T-helper 17 cell (primary cell): ENCODE measurements at places on chromosomes 7 and 10. TPM values are rescaled to one million over a fixed set of nuclear protein-coding genes. Genes with fewer than 3 reads are reported as not detected.

Gene EBF3
- total RNA-seq = not detected

GRCh38 chr10:14312014-14312413 is 18.7 kb downstream of the FRMD4A start:
- no peaks in the 10 kb centered on the region for H3K4me1 ChIP-seq
- H3K27me3 ChIP-seq = peaks cover 73% of the 10 kb centered on the region
- no peak overlapping the region for H3K4me3 ChIP-seq
- no peak for DNase-seq
- H3K27ac ChIP-seq = no peak overlapping the region
- H3K36me3 ChIP-seq = peaks cover 6% of the 10 kb centered on the region

DNA sequence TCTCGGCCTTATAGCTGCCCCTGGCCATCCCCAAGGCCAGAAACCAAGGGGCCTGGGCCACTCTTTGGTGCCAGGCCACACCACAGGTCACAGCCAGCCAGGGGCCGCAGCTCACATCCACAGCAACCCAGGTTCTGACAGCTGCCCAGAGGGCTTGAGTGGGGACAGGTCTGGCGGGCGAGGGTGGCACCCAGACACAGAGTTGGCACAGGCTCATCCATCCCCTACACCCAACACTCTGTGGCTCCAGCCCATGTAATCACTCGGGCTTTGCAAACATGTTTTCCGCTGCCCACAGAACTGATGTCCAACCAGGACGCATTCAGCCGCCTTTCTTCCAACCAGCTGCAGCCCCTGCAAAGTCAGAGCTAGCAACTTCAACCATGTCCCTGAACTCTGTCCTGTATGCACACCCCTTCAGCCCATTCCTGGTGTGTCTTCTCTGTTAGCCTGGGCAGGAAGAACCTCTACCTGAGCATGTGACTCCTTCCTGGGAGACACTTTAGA is 57.7 kb upstream of the PPP2R2D start:
- no peaks in the 10 kb centered on the region for H3K36me3 ChIP-seq
- H3K27me3 ChIP-seq = peaks cover 20% of the 10 kb centered on the region
- DNase-seq = no peak
- H3K27ac ChIP-seq = no peak overlapping the region
- no peak overlapping the region for H3K4me3 ChIP-seq
- H3K4me1 ChIP-seq = no peaks in the 10 kb centered on the region

DNA sequence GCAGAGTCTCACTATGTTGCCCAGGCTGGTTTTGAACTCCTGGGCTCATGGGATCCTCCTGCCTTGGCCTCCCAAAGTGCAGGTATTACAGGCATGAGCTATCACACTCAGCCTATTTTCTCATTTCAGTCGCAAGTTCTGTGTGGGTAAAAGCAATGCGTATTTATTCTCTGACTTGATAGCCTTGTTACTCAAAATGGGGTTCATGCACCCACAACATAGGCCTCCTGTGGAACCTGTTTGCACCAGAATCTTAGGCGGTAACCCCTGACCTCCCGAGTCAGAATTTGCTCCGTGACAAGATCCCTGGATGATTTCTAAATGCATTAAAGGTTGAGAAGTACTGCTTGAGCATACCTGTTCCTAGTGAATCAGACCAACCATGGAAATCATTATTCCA is 7.3 kb downstream of the IL2RA start:
- H3K27me3 ChIP-seq = no peaks in the 10 kb centered on the region
- H3K4me1 ChIP-seq = peaks cover 78% of the 10 kb centered on the region
- H3K36me3 ChIP-seq = no peaks in the 10 kb centered on the region
- peak overlapping the region; percentile 86 for H3K4me3 ChIP-seq

- DNase-seq = peak; percentile 22
- peaks cover 6% of the 10 kb centered on the region for H3K36me3 ChIP-seq
- H3K27me3 ChIP-seq = peaks cover 33% of the 10 kb centered on the region
- peak overlapping the region; percentile 55 for H3K4me3 ChIP-seq
Observed at GRCh38 chr10:71608819-71609768, 110.5 kb downstream of the C10orf105 start.

DNA sequence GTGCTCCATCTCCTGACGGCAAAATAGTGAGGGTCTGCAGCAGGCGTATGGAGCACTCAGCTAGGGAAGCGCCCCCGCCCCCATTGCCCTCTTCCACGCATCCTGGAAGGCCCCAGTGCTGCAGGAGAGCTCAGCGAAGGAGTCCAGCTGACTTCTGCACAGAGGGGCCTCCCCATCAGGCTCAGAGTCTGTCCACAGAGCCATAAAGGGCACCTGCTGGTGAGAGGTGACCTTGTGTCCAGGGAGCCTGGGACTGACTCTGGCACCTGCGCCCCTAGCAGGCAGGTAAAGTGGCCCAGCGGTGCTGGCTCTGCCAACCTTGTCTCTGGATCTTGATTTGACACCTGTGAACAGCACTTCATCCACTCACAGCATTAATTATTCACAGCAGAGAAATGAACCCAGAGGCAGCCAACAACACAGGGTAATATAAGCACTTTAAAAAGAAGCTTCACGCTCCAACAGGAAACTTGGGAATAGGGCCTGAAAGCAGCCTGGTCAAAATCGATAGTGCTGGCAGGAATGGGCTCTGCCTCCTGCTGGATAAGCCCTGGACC is 59.6 kb downstream of the VOPP1 start:
- no peaks in the 10 kb centered on the region for H3K27me3 ChIP-seq
- peaks cover 7% of the 10 kb centered on the region for H3K36me3 ChIP-seq
- peaks cover 45% of the 10 kb centered on the region for H3K4me1 ChIP-seq
- no peak overlapping the region for H3K27ac ChIP-seq
- no peak for DNase-seq

DNA sequence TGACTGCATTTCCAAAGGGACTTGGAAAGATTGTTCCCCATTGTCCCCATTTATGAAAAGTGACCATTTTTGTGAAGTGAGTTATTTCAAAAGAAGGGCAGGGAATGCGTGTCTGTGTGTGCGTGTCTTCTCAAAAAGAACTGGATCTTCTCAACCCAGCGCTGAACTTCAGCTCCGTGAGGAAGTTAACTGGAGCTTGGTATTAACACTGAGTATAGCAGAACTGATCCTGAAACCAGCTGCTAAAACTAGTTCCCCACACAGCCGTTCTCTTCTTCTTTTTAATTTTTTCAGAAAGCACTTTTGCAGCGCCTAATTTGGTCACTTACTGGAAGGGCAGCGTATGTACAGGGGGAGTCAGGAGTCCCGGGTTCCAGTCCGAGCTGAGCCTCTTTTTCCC is 45.8 kb upstream of the PLEKHA1 start:
- H3K4me1 ChIP-seq = no peaks in the 10 kb centered on the region
- H3K36me3 ChIP-seq = peaks cover 5% of the 10 kb centered on the region
- no peak overlapping the region for H3K27ac ChIP-seq
- DNase-seq = no peak
- peaks cover 55% of the 10 kb centered on the region for H3K27me3 ChIP-seq
- no peak overlapping the region for H3K4me3 ChIP-seq

- H3K4me3 ChIP-seq = no peak overlapping the region
- H3K27ac ChIP-seq = no peak overlapping the region
- DNase-seq = no peak
- H3K4me1 ChIP-seq = peaks cover 30% of the 10 kb centered on the region
- no peaks in the 10 kb centered on the region for H3K27me3 ChIP-seq
Observed at GRCh38 chr10:878895-879294, 52.6 kb downstream of the LARP4B start.

GRCh38 chr7:28755255-28755654 is 202.9 kb downstream of the TRIL start:
- H3K36me3 ChIP-seq = no peaks in the 10 kb centered on the region
- H3K4me1 ChIP-seq = no peaks in the 10 kb centered on the region
- peaks cover 10% of the 10 kb centered on the region for H3K27me3 ChIP-seq
- no peak overlapping the region for H3K4me3 ChIP-seq
- no peak overlapping the region for H3K27ac ChIP-seq
- no peak for DNase-seq
